ENCODE measurements at places on chromosomes 12 and 14.
A peak's percentile ranks its signal among the peaks of the same experiment; 100 is the strongest.

DNA sequence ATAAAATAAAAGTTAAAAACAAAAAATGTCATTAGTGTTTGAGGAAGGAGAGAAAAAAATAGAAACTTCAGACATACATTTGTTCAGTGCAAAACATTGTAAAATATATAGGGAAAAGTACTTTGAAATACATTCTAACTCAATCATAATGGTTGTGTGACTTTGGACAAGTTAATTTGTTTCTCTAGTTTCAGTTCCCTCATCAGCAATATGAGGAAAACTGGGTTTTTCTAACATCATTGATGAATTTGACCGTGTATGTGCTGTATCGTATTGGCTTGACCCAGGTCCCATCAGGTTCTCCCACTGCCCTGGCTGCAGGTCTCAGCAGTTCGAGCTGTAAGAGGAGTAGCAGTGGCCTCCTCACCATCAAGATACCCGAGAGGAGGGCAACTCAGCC lies 173.9 kb upstream of the ATF7IP start:
- DNase-seq = no peak

DNA sequence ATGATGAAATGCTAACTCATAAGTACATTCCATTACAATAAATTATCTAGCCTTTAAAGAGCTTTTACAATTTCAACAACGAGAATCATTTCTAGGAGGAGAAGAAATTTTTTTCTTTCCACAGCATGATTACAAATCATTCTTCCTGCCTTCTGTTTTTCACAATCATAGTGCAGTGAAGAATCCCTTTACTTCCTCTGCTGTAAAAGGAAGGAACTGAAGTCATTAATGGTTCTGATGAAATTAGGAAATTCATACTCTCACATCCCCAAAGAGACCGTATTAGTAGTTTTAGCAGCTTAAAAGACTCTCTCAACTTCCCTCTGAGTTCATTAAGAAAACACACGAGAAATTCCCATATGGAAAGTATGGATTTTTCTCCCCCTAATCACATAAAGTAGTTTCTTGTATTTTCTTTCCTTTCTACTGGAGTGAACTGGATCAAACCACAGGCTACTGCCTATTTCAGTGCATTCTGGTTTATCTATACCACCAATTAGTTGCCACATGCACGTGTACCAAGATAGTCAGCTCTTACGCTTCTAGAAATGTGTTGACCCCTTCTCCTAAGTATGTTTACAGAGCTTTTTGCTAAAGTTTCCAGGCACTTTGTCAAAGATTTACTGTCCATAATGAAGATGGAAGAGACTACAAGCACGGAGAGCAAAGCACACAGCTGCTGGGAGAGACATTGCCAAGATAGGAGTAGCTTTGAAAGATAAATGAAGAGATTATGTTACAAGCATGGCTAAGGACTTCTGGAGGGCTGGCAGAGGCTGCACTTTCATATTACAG lies 58.9 kb upstream of the KITLG start:
- DNase-seq = peak; percentile 64

DNA sequence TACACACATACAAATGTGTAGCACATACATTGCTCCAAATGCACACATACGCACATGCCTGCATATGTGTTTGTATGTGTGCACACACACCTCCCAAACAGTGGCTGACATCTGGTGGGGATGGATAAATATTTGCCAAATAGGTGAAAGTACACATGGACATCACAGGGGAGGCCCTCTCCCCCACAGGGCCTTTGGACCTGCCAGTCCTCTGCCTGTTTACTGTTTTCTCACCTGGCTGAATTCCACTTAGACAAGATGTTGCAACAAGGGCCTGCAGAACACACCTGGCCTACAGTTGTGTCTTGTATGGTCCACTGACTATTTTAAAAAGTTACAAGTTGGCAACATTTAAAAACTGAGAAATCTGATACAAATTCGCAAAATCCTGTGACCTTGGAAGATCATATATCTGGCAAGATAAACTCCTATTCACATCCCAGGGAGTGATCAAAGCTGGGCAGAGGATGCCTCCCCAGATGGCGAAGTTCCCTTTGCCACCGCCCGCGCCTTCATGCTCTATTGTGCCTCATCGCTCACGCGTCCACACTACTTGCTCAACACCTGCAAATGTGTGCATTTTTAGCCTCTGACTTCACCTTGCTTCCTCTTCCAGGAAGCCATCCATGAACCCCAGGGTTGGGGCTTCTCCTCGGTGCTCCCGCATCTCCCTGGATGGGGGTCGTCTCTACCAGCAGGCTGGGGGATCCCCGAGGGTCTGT lies 118.4 kb upstream of the FZD10 start:
- DNase-seq = no peak

DNA sequence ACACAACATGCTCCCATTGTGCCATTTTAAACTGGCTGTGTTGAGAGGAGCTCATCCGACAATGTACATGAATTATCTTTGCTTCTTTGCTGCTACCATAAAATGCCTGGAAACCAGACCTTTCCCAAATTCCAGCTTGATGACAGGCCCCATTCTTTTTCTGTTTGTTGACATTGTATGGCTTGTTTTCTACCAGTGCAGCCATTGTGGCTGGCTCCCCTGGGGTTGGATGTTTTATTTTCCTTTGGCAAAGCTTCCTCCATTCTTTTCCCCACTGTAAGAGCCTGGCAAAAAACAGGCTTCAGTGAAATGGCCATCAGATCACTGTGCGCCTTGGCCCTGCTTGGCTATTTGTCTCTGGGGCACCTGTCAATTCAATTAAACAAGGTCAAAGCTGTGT lies 532.5 kb downstream of the VRK1 start:
- DNase-seq = peak; percentile 10

- DNase-seq = no peak
Measured at GRCh38 chr14:95674613-95675012, 11.6 kb upstream of the TCL1B start.

- DNase-seq = no peak
Measured at GRCh38 chr14:102537981-102538601, 28.5 kb upstream of the ANKRD9 start.

- peak; percentile 53 for DNase-seq
Measured at GRCh38 chr14:75709207-75709812, 48.3 kb downstream of the TTLL5 start.

GRCh38 chr12:116614194-116614915 lies 55.2 kb downstream of the MAP1LC3B2 start:
- no peak for DNase-seq

DNA sequence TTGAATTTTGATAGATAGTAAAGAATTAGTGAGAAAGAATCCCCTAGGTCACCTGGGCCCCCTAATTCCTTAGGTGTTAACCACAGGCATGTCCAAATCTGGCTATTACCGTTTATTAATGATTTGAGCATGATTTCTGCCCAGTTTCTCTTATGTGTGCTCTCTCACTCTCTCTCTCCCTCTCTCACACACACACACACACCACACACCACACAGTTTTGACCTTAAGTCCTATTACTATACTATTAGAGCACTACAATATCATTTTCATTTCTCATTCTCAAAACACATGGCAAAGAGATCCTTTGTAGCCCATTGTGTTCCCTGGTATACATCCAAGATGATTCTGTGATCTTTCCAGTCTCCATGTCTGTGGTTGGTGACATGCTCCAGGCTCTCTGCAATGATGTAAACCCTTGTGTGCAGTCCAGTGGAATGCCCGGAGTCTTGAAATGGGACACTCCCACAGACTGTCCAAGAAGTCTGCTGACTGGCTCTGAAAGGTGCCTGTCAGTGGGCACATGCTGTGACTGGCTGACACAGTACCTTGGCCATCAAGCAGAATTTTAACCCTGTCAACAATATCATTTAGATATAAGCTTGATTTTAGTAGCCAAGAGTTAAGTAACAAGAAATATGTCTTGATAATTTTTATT lies 96.2 kb downstream of the FIGNL2 start:
- no peak for DNase-seq

GRCh38 chr14:103517721-103518421 lies 4.8 kb downstream of the CKB start:
- no peak for DNase-seq

DNA sequence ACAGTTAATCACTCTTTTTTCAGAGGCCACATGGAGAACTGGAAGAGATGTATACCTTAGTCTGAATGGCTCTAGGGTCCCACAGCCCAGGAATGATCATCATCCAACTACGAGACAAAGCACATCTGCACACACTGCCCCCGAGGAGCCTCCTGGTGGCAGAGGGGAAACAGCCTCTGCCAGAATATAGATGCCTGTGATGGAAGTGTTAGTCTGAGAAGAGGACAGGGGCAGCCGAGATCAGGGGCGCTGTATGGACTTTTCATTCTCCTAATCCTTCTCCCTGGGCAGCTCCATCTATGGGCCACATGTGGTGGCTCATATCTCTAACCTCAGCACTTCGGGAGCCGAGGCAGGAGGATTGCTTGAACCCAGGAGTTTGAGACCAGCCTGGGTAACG lies 82.8 kb upstream of the CAPRIN2 start:
- no peak for DNase-seq

GRCh38 chr12:47158792-47159191 lies 79.0 kb upstream of the AMIGO2 start:
- DNase-seq = no peak

DNA sequence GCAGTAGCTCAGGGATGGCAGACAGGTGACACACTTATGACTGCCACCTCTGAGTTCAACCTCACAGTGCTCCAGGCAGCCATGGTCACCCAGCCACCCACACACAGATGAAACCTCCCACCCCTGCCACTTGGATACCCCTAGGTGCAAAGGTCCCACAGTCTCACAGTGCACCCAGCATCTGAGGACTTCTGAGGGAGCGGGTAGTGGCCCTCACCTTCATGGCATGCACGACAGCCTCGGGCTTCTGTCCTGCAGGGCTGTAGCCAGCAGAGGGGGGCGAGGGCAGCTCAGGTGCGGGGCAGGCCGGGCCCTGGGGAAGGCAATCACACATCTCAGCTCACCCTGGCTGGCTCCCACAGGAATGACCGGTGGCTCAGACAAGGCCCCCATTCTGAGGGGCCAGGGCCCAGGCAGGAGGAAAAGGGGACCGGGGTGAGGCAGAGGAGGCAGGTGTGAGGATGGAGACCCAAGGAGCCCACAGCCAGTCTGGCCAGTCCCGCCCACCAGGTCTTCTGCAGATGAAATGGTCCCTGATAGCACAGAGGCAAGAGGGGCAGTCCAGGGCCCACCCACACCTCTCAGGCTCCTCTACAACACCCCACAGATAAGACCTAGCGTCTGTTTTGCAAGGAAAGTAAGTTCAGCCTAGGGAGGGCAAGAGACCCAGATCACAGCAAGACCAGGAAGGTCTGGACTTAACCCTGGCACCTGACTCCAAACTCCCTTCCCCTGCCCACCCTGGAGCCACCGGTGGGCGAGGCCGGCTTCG lies 35.8 kb downstream of the CCNK start:
- DNase-seq = no peak

- no peak for DNase-seq
Measured at GRCh38 chr14:64221391-64222003, 72.7 kb downstream of the ESR2 start.

DNA sequence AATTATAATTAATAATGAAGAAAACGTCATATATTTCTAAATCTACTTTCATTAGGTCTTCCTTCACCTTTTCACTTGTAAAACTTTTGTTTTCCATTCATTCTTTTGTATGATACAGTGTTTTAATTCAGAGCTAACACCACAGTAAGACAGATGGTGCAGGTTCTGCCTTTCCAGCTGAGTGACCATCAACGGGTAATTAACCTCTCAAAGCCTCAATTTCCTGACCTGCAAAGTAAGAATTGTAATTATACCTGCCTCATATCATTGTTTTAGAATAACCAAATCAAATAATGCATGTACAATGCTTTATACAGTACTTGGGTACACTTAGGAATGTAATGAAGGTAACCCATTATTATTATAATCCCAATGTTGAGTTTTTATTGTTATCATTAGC lies 157.6 kb downstream of the FOXA1 start:
- DNase-seq = peak; percentile 76

GRCh38 chr14:36666416-36667206 lies 5.0 kb downstream of the PAX9 start:
- DNase-seq = no peak

- DNase-seq = peak; percentile 17
Measured at GRCh38 chr12:98998697-98999299, 353.7 kb downstream of the APAF1 start.

GRCh38 chr14:67943947-67944346 lies 124.4 kb downstream of the RAD51B start:
- peak; percentile 91 for DNase-seq

- DNase-seq = no peak
Measured at GRCh38 chr14:69882915-69883314, 3.7 kb downstream of the SMOC1 start.

GRCh38 chr12:109710747-109711595 lies 2.7 kb upstream of the FAM222A start:
- DNase-seq = no peak

DNA sequence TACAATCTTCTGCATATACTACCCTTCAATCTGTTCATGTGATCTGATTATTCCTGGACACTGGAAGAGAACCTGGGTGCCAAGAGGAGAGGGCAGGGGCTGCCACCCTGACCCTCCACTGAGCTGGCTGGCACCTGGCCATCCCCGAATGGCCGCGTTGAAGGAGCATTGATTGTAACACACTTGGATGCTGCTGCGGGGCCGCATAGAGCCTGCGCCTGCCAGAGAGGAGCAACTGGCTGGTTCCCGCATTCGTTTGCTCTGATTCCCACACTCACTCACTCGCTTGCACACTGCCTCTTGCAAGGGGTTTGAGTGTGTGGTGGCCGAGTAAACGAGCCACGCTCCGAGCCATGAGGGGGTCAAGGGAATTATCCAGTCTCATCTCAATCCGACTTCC lies 32.4 kb downstream of the PSEN1 start:
- no peak for DNase-seq

DNA sequence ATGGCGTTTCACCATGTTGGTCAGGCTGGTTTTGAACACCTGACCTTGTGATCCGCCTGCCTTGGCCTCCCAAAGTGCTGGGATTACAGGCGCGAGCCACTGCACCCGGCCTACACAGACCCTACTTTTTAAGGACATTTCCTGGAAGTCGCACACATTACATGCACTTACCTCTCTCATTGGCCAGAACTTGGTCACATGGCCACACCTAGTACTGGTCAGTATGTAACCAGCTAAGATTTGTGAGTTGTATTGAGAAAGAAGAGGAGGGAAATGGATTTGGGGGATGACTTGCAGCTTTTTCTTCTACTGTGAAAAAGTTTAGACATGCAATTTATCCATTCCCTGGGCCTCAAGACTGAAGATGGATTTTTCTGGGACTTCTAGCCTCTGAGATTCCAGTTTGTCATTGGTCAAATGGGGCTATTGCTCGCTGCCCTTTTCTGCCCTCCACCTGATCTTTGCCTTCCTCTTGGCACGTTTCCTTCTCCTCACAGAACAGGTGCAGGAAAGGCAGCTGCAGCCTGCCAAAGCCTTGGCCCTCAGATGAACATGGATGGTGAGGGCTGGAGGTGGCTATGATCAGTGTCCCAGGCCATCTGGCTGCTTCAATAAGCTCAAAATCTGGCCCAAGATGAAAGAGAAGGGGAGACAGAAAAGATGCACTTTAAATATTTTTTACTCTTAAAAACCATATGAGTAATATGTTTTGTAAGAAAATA lies 7.1 kb upstream of the ZDHHC22 start:
- peak; percentile 43 for DNase-seq

DNA sequence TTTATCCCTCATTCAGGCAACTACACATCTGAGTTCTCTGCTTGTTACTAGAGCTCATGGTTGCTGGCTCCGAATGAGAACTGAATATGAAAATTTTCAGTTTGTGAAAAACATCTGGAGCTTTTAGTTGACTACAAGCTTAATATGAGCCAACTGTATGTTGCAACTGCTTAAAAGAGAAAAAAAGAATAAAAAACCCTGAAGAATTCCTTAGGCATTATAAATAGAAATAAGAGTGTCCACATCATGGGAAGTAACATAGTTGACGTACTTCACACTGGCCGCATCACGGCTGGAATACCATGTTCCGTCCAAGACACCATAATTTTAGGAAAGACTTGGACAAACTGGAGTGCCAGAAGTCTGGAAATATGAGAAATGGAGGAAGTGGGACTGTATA lies 57.9 kb downstream of the PDE3A start:
- DNase-seq = no peak

Measured in NCI-H1092 treated with DMSO at 0.1 percent for 48 hours (cell line).